ENCODE measurements at places on chromosomes 3 and 15.

GRCh38 chr3:138670407-138670806 is 61.8 kb downstream of the FAIM start:
- DNase-seq = no peak

GRCh38 chr15:64149424-64149823 is 2.1 kb upstream of the SNX22 start:
- no peak for DNase-seq

DNA sequence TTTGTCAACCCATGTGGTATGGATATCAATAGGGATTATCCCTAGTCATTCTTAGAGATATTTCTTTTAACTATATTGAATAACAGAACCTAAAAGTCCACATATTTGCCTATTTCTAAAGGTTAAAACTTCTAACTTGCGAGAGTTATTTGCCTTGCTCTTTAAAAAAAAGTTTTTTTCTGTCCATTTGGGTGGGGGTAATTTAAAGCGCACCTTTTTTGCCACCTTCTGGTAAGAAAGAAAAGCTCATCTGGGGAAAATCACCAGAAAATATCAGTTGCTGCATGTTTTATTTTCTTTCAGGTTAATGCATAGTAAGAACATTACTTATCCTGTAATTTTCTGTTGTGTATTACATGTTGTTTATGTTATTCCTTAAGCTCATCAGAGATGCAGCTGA is 242.0 kb upstream of the GOLGA6L4 start:
- DNase-seq = no peak

DNA sequence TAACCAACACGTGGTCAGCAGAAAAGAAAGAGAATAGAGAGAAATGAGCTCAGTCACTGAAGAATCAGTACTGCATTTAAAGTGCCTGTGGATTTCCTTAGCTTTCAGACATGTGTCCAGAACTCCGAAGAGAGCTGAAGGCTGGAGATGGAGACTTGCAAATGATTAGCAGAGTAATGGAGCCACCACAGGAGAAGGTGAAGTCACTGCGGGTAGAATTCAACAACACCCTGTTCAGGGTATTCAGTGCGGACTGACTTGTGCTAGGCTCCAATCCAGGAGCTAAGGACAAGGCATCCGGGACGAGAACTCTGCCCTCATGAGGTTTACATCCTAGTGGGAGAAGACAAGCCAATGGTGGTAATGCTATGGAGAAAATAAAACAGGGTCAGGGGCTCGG is 4.2 kb downstream of the EIF4E3 start:
- no peak for DNase-seq

- no peak for DNase-seq
Measured at GRCh38 chr3:39325236-39325635, 4.3 kb upstream of the CCR8 start.

GRCh38 chr3:62622553-62623174 is 249.3 kb upstream of the FEZF2 start:
- DNase-seq = peak; percentile 46

DNA sequence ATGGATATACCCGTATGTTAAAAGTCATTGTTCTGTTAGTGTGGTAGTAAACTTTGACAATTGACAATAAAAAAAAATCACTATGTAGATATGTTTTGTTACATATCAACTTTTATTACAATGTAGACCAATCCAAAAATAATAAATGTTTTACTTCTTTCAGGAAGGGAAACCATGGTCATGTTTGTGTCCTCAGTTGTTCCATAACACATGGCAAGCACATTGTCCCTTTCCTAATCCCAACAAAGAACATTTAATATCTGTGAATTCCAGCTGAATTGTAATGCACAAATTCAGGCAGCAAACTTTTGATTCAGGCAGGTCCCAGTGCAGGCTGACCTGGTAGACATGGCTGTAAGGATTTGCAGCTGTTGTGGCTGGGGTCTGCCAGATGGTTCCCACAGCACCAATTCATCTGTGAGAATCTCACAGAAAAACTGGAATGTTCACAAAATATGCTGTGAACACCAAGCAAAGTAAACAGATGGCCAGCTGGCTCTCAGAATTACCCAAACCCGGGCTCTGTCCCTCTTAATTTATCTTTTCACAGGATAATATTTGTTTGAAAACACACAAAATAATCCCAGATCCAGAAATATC is 1.9 kb upstream of the SPG21 start:
- DNase-seq = no peak

GRCh38 chr3:117302428-117302827 is 592.8 kb downstream of the TUSC7 start:
- no peak for DNase-seq

DNA sequence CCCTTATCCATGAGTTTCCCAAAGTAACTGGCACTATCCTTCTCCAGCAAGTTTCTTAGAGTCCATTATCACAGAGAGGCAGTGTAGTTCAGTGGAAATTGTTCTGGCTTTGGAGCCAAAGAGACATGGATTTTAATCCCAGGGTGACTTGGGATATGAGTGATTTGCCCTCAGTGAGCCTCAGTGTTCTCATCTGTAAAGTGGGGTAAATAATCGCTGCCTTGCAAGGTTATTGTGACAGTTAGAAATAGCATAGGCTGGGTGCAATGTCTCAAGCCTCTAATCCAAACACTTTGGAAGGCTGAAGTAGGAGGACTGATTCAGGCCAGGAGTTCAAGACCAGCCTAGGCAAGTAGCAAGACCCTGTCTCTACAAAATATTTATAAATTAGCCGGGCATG is 30.0 kb downstream of the DAPK2 start:
- no peak for DNase-seq
